ENCODE measurements at places on chromosomes 5 and 9.

DNA sequence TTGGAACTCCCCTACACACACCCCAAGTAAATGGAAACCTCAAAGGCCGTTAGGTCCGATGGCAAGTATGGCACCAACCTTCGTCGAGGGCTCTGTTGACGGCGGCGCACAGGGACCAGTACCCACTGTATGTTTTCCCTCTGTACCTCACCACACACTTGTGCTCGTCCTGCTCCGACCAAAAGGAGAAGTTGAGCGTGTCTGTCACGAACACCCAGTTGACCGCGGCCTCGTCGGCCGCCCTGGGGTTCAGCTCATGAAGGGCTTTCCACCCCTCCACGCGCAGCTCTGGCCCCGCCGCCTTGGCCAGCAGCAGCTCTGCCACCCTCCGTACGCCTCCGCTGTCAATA, 24.0 kb downstream of the HNRNPK start:
- DNase-seq = no peak

DNA sequence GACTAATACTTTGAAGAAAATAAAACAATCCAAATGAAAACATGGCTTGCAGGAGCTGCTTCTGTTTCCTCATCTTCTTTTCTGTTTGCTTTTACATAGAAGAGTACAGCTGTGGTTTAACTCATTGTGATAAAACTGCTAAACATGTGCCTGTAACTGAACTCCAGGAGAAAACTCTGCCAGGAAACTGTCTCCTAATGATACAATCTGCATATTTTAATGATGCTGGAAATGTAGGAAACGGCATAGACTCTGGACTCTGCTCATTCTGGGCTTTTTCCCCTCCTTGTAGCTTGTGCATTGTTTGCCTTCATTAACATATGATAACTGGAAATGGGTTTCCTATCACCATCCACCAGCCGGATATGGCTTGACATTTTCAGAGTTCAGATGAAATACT, 813.3 kb upstream of the WWC1 start:
- no peak for DNase-seq

GRCh38 chr9:135814421-135815095, 92.8 kb downstream of the CAMSAP1 start:
- DNase-seq = no peak

DNA sequence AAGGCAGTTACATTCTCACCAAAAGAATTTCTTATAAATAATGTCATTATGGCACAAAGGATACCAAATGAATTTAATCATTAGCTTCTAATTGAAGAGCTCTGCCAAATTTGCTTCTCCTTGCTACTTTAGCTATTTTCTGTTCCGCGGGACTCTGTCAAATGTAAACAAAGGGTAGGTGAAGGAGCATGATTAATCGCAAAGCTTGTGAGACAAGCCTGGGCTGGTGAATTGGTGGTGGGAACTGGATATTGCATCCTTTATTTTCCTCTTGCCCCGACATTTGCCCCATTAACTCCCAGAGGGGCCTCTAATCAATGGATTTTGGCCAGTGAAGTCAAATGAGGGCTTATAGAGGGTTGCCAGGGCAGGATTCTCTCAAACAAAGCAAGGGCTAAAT, 234.2 kb upstream of the RFX3 start:
- no peak for DNase-seq

DNA sequence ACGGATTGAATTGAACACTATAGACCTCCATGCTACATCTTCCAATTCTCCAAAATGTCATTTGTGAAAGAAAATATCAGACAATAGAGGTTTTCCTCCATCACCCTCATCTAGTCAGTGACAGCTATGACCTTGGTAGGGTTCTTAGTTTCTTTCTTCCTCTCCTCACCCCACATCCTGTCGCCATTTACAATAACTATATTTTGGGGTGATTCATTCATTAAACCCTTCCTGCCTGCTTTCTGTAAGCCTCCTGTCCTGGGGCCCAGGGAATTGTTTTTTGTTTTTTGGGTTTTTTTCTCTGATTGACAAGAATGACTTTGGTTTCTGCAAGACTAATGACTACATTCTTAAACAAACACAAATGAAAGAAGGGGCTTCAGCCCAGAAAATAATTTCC, 82.6 kb downstream of the PRELID2 start:
- DNase-seq = no peak

DNA sequence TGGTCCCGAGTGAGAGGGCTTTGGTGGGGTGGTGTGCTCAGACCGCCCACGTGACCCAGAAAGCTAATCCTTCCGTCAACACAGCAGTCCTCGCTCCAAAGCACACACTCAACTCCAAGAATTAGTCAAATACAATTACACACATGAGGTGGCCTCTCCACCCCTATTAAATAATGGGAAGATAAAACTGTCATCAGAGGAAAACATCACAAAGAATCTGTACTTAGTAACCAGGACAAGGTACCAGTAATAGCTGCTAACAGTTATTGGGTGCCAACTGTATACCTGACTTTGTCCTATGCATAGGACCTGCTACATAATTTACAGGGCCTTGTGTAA, 222.8 kb downstream of the HSPA4 start:
- DNase-seq = no peak

DNA sequence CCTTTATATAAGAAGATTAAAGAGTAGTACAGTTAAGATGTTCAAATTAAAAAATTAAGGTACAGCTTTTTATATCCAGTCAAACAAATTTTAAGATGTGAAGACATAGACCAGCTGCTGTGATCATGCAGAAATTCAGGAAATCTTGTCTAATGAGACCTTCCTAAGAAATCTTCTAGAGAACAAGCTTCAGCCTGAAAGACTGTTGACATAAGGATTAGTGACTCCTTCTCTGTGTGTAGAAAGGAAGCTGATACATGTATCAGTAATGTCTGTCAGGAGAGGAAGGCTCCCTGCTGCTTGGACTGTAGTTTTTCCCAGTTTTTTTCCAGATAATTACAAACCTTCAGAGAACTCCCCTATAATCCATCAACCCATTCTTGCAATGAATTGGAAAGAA, 75.8 kb upstream of the PCSK5 start:
- DNase-seq = no peak

- no peak for DNase-seq
Measured at GRCh38 chr9:106625259-106625789, 237.6 kb upstream of the ZNF462 start.

DNA sequence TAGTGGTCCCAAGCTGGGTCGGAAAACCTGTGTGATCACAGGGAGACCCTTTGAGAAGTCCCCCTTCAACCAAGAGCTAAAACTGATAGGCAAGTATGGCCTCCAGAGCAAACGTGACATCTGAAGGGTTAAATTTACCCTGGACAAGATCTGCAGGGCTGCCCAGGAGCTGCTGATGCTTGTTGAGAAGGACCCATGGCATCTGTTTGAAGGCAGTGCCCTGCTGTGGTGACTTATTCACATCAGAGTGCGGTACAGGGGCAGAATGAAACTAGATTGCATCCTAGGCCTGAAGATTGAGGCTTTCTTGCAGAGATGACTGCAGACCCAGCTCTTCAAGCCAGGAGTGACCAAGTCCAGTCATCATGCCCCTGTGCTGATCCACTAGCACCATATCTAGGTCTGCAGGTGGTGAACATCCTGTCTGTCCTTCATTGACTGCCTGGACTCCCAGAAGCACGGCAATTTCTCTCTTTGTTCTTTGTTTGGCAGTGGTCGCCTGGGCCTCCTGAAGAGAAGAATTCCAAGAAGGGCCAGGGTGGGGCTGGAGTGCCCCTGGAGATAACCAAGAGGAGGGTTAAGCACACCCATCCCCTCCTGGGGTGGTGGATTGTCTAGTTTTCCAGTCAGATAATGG, 25.7 kb upstream of the CHD1 start:
- DNase-seq = no peak

- DNase-seq = no peak
Measured at GRCh38 chr9:135525241-135526088, 4.2 kb downstream of the LCN1 start.

DNA sequence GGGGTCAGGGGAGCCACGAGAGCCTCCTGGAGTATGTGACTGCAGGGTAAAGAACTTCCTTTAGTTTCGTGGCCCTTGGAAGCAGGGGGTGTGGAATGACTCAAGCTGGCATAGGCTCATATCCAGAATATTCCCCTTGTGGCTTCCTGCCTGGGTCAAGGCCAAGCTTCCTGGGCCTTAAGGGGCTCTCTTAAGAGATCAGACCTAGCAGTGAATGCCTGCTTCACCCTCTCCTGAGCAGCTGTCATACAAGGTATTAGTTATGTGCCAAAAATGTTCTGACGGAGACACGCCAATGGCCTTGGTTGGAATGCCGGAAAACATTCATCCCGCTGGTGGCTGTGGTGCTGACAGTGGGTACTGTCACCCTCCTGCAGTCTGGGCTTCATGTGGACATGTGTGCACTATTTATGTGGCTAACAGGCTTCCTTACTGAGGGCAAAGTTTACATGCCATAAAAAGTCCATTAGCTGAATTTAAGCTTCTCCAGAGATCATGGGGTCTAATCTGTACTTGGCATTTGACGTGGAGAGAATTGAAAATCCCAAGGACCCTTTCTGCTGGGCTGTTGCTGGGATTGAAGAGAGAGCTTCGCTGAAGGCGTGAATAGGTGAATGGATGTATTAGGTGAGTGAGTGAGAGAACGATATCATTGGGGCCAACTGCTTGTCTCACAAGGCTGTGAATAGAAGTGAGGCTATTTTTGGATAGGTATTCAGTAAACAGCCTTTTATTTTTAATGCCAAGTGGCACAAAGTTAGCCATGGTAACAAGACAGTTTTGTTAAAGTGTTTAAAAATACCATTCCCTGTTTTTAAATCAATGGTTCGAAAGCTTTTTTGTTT, 156.8 kb downstream of the MACROH2A1 start:
- peak; percentile 45 for DNase-seq

DNA sequence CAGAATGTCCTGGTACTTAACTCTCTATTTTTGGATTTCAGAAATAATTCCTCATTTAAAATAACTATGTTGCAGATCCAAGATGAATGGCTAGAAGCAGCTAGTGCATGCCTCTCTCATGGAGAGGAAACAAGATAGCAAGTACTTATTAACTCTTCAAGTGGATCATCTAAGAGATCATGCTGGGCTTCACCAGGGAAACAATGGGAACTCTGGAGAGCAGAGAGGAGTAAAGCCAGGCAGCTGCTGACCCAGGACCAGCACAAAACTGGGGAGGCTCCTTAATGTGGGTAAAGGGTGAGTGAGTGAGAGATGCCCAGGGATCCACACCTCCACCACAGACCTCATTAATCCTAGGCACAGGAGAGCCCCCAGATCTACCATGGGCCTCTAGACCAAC, 897.8 kb upstream of the ACO1 start:
- no peak for DNase-seq

- no peak for DNase-seq
Measured at GRCh38 chr5:126280846-126281245, 142.4 kb upstream of the GRAMD2B start.

GRCh38 chr5:158388021-158388420, 529.1 kb upstream of the CLINT1 start:
- no peak for DNase-seq

GRCh38 chr9:32965999-32966722, 35.3 kb downstream of the APTX start:
- no peak for DNase-seq

Data from frontal cortex (tissue), 4 donors.